ENCODE measurements at places on chromosomes 2 and 18.

GRCh38 chr2:205484215-205484614 lies 198.1 kb upstream of the NRP2 start:
- no peaks in the 10 kb centered on the region for H3K4me1 ChIP-seq
- peak overlapping the region; percentile 3 for H3K4me3 ChIP-seq
- H3K36me3 ChIP-seq, result no peaks in the 10 kb centered on the region

- peaks cover 11% of the 10 kb centered on the region for H3K4me1 ChIP-seq
- H3K4me3 ChIP-seq, result peak overlapping the region; percentile 77
- DNase-seq, result no peak
- H3K27me3 ChIP-seq, result peaks cover 53% of the 10 kb centered on the region
Observed at GRCh38 chr18:61582202-61582710, 249.0 kb downstream of the CDH20 start.

- peaks cover 5% of the 10 kb centered on the region for H3K4me1 ChIP-seq
- no peak overlapping the region for H3K4me3 ChIP-seq
- DNase-seq, result no peak
- H3K27ac ChIP-seq, result no peak overlapping the region
- no peaks in the 10 kb centered on the region for H3K36me3 ChIP-seq
Observed at GRCh38 chr2:8264981-8265380, 416.9 kb upstream of the ID2 start.

DNA sequence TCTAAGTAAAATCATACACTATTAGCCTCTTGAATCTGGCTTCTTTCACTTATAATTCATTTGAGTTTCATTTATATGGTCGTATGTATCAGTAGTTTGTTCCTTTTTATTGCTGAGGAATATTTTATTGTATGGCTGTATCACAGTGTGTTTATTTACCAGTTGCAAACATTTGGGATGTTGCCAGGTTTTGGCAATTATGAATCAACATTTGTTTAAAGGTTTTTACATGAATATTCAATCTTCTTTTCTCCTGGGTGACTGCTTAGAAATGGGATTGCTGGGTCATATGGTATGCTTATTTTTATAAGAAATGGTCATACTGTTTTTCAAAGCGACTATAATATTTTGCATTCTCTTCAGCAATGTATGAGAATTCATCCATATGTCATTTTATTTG lies 107.9 kb downstream of the PMAIP1 start:
- H3K27me3 ChIP-seq, result peaks cover 10% of the 10 kb centered on the region
- H3K27ac ChIP-seq, result no peak overlapping the region
- no peak overlapping the region for H3K4me3 ChIP-seq
- H3K36me3 ChIP-seq, result peaks cover 9% of the 10 kb centered on the region
- DNase-seq, result no peak
- H3K4me1 ChIP-seq, result no peaks in the 10 kb centered on the region

DNA sequence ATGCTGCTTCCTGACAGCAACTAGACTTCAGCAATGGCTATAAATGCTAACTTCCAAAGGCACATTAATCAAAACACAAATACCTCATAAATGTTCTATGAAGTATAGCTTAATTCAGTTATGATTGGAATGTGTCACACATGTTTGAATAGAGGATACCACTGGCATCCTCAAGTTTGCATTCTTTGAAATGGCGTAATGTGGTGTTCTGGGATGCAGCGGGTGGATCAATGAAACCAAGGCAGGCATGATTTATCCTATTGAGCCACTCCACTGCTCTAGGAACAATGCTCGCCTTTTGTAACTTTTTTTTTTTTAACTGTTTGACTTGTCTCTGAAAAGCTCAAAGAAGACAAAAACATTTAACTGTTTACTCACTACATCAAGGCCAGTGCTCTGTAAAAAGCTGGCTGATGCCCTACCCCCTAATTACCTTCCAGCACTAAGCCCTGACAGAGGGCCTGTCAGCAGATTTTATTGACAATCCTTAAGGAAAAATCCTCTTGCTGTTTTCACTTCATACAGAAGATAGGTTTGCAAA lies 278.8 kb upstream of the SESTD1 start:
- H3K27me3 ChIP-seq, result peaks cover 6% of the 10 kb centered on the region
- no peak for DNase-seq
- H3K27ac ChIP-seq, result no peak overlapping the region
- H3K4me3 ChIP-seq, result no peak overlapping the region
- no peaks in the 10 kb centered on the region for H3K36me3 ChIP-seq
- peaks cover 10% of the 10 kb centered on the region for H3K4me1 ChIP-seq

DNA sequence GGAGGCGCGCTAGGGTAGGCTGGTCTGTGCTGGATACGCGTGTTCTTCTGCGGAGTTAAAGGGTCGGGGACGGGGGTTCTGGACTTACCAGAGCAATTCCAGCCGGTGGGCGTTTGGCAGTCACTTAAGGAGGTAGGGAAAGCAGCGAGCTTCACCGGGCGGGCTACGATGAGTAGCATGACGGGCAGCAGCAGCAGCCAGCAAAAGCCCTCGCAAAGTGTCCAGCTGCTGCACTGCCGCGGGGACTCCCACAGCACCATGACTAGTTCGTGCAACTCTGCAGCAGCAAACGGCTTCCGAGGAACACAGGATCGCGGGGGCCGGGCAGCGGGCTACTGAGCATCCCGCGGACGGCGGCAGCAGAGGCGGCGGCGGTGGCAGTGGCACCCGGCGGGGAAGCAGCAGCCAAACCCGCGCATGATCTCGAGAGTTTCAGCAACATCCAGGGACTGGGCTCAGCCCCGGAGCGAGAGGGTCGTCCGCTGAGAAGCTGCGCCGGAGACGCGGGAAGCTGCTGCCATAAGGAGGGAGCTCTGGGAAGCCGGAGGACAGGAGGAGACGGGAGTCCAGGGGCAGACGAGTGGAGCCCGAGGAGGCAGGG lies 368 bp downstream of the TMEFF2 start:
- peaks cover 85% of the 10 kb centered on the region for H3K27me3 ChIP-seq
- peak; percentile 52 for DNase-seq
- peak overlapping the region; percentile 71 for H3K4me3 ChIP-seq

GRCh38 chr2:17318013-17318412 lies 200.2 kb downstream of the RAD51AP2 start:
- no peak for DNase-seq
- H3K36me3 ChIP-seq, result no peaks in the 10 kb centered on the region
- no peaks in the 10 kb centered on the region for H3K4me1 ChIP-seq
- peaks cover 14% of the 10 kb centered on the region for H3K27me3 ChIP-seq
- no peak overlapping the region for H3K4me3 ChIP-seq

DNA sequence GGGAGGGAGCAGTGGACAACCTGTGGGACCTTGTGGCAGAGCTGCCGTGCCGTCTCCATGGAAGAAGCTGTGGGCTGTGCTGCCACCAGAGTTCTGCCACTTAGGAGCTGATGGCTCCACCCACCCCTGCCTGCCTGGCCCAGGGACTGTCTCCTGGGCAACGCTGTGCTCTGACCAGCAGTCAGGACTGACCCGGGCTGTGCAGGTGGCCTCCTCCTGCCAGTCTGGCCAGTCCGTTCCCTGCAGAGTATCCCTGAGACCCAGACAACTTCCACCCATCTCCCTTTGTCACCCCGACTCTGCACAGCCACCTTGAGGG lies 12.8 kb downstream of the ASIC4 start:
- no peak overlapping the region for H3K27ac ChIP-seq
- DNase-seq, result no peak
- peaks cover 60% of the 10 kb centered on the region for H3K4me1 ChIP-seq
- peak overlapping the region; percentile 34 for H3K4me3 ChIP-seq
- no peaks in the 10 kb centered on the region for H3K36me3 ChIP-seq
- H3K27me3 ChIP-seq, result peaks cover 64% of the 10 kb centered on the region

DNA sequence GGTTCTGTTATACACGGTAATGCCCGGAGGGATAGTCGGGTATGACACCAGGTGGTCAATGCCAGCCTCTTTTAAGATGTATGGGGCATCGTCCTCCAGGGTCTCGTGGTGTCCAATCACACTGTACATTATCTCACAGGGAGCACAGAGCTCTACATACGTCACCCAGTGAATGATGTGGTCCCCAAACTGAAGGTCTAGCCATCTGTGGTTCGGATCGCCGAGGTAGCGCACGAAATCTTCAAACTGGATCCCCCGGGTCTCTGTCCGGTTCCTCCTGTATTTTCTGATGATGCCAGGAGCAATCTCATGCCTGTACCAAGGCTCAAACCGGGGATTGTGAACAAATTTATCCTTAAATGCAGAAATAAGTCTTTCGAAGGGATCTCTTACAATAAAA lies 24.1 kb downstream of the CHST10 start:
- H3K27me3 ChIP-seq, result peaks cover 3% of the 10 kb centered on the region
- no peak for DNase-seq
- peak overlapping the region; percentile 25 for H3K27ac ChIP-seq
- H3K4me3 ChIP-seq, result no peak overlapping the region
- H3K36me3 ChIP-seq, result peaks cover 56% of the 10 kb centered on the region
- H3K4me1 ChIP-seq, result peaks cover 24% of the 10 kb centered on the region

DNA sequence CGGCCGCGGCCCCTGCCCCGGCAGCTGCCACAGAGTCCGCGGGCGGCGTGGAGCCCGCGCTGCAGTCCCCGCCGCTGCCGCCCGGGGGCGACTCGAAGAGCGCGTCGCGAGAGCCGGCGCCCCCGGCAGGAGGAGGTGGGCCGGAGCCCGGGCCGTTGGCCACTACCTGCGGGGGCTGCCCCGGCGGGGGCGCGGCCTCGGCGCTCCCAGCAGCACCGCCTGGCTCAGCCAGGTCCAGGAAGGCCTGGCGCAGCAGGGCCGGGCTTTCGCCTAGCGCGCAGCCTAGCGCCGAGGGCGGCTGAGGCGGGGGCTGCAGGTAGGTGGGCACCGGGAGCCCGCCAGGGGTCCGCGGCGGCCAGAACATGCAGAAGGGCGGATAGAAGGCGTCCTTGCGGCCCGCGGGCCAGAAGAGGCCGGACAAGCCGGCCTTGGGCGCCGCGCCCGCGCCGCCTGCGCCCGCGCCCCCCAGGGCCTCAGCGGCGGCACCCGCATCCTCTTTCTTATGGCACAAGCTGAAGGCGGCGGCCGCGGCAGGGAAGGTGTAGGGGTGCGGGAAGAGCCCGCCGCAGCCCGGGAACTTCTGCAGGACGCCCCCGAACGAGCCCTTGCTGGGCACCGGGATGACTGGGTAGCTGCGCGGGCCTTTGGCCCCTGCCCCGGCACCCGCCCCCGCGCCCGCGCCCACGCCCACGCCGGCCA lies 3.9 kb downstream of the SKOR2 start:
- peaks cover 11% of the 10 kb centered on the region for H3K36me3 ChIP-seq
- H3K4me3 ChIP-seq, result no peak overlapping the region
- H3K27ac ChIP-seq, result no peak overlapping the region
- H3K4me1 ChIP-seq, result no peaks in the 10 kb centered on the region
- peaks cover 91% of the 10 kb centered on the region for H3K27me3 ChIP-seq
- DNase-seq, result peak; percentile 74

DNA sequence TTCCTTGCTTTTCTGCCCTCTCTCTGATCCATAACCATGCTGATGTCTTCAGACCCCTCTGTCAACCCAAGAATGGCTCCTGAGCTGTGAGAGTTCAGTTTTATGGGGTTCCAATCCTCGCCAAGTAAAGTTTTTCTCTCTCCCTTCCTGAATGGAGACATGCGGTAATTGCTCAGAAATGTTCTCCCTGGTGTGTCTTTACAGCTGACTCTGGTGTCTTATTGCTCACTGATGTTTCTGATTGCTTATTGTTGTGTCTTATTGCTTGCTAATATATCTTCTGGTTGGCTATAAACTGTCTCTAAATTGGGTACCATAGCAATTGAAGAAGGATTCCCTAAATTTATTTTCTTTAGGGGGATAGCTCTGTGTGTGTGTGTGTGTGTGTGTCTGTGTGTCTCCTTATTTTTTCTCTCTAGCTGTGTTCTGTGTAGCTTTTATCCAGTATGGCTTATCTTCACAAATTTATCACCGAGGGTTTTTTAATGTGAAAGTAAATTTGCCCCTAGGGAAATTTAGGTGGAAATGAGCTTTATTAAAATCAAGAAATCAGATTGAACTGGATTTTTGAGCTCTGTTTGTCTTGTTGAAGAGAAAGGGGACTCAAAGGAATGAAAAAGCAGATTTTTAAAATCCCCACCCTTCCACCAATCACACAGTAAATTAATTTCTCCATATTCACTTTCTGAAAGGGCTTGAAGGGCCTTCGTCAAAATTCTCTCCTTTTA lies 19.5 kb downstream of the MGAT5 start:
- no peak for DNase-seq
- peaks cover 3% of the 10 kb centered on the region for H3K27me3 ChIP-seq
- H3K36me3 ChIP-seq, result peaks cover 20% of the 10 kb centered on the region
- H3K27ac ChIP-seq, result peak overlapping the region; percentile 34

DNA sequence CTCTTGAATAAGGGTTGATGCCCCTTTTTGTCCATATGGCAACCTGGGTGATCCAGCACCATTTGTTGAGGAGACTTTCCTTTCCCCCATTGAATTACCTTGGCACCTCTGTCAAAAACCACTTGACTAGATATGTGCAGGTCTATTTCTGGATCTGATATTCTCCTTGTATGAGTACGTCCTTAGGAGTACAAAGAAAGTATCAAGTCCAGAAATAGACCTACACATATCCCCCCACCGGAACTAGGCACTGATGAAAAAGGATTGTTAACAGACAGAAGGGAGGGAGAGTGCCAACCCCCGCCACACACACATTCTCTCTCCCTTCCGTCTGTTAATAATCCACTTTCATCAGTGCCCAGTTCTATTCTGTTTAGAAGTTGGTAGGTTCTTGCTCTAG lies 225.0 kb downstream of the TMEM163 start:
- no peaks in the 10 kb centered on the region for H3K36me3 ChIP-seq
- H3K4me3 ChIP-seq, result no peak overlapping the region
- H3K27me3 ChIP-seq, result peaks cover 3% of the 10 kb centered on the region
- DNase-seq, result no peak
- H3K4me1 ChIP-seq, result no peaks in the 10 kb centered on the region

- H3K27ac ChIP-seq, result no peak overlapping the region
- no peaks in the 10 kb centered on the region for H3K27me3 ChIP-seq
- H3K4me1 ChIP-seq, result peaks cover 13% of the 10 kb centered on the region
- H3K36me3 ChIP-seq, result no peaks in the 10 kb centered on the region
- no peak for DNase-seq
- no peak overlapping the region for H3K4me3 ChIP-seq
Observed at GRCh38 chr2:215454519-215455246, 18.8 kb upstream of the FN1 start.

- H3K4me3 ChIP-seq, result no peak overlapping the region
- H3K27ac ChIP-seq, result no peak overlapping the region
- no peaks in the 10 kb centered on the region for H3K27me3 ChIP-seq
- H3K4me1 ChIP-seq, result no peaks in the 10 kb centered on the region
Observed at GRCh38 chr18:53025247-53025646, 685.2 kb downstream of the DCC start.

- H3K27me3 ChIP-seq, result no peaks in the 10 kb centered on the region
- H3K4me1 ChIP-seq, result no peaks in the 10 kb centered on the region
- no peaks in the 10 kb centered on the region for H3K36me3 ChIP-seq
- DNase-seq, result no peak
- H3K27ac ChIP-seq, result no peak overlapping the region
Observed at GRCh38 chr18:39403121-39403520, 1837.5 kb upstream of the CELF4 start.

DNA sequence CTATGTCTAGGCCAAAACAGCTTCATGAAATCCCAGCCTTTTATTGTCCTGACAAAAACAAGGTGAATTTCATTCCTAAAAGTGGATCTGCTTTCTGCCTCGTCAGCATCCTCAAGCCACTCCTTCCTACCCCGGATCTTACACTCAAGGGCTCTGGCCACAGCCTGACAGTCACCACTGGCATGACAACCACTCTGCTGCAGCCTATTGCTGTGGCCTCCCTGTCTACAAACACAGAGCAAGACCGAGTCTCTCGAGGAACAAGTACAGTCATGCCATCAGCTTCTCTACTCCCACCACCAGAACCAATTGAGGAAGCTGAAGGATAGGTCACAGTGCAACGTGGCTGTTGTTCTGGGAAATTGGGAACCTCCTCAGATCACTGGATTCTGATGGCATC lies 106.1 kb downstream of the ICA1L start:
- no peaks in the 10 kb centered on the region for H3K27me3 ChIP-seq
- H3K36me3 ChIP-seq, result peaks cover 73% of the 10 kb centered on the region

GRCh38 chr2:29042561-29043075 lies 31.7 kb downstream of the PCARE start:
- no peak overlapping the region for H3K27ac ChIP-seq
- H3K4me3 ChIP-seq, result no peak overlapping the region
